ENCODE measurements at places on chromosomes 1 and 21. TPM values are rescaled to one million over a fixed set of nuclear protein-coding genes. Genes with fewer than 3 reads are reported as not detected.

GRCh38 chr1:10628685-10629084 lies 153.9 kb downstream of the PEX14 start:
- no peak for DNase-seq

Gene RNF186
- total RNA-seq, result not detected

Gene OVAAL
- total RNA-seq, result 0.68 TPM

GRCh38 chr1:12143631-12144155 lies 23.1 kb upstream of the TNFRSF1B start:
- peak; percentile 99 for DNase-seq

DNA sequence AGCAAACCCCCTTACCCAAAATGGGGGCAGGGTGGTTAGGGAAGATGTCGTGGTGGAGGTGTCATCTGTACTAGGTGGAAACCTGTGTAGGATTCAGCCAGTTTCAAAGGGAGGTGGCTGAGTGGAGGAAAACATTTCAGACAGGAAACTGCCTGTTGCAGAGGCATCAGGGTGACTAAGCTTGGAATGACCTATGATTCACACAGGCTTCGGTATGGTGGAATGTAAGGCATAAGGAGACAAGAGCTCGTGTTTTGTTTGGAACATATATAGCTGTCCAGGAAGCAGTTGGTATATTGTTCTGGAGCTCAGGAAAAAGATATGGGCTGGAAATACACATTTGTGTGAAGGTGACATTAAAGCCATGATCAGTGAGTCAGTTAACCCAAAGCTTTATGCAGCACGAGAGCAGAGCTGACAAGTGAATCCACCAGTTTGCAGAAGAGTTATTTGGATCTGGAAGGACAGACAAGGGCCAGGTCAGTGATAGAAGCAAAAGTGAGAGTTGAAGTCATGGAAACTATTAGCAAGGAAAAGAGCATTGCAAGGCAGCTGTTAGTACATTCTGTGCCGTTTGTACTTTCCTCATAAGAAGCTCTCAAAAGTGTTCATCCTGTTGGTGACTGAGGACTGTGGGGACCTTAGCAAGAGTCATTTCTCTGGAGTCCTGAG lies 12.2 kb downstream of the UTP25 start:
- DNase-seq, result peak; percentile 89

GRCh38 chr21:35920436-35920835 lies 139.9 kb downstream of the SETD4 start:
- DNase-seq, result no peak
